ENCODE measurements at places on chromosomes 3 and 15. TPM values are rescaled to one million over a fixed set of nuclear protein-coding genes. Genes with fewer than 3 reads are reported as not detected.

The EIF1B gene
- 68.3 TPM for polyA plus RNA-seq

The NR1I2 gene
- not detected for polyA plus RNA-seq

The DNAJA4 gene
- 12.8 TPM for polyA plus RNA-seq

The IL17RD gene
- 0.25 TPM for polyA plus RNA-seq

The CCR8 gene
- polyA plus RNA-seq, result not detected

The GPX1 gene
- polyA plus RNA-seq, result 344 TPM

The AQP9 gene
- 0.61 TPM for polyA plus RNA-seq

The CCR9 gene
- 0.08 TPM for polyA plus RNA-seq

The PLXND1 gene
- polyA plus RNA-seq, result 44.7 TPM

The DPPA2 gene
- not detected for polyA plus RNA-seq
